Spleen (tissue), 13 donors: ENCODE measurements at places on chromosomes 1 and 21.

- DNase-seq, result peak; percentile 89
These were observed 884 bp downstream of the H3-3A start for GRCh38 chr1:226063224-226063976.

DNA sequence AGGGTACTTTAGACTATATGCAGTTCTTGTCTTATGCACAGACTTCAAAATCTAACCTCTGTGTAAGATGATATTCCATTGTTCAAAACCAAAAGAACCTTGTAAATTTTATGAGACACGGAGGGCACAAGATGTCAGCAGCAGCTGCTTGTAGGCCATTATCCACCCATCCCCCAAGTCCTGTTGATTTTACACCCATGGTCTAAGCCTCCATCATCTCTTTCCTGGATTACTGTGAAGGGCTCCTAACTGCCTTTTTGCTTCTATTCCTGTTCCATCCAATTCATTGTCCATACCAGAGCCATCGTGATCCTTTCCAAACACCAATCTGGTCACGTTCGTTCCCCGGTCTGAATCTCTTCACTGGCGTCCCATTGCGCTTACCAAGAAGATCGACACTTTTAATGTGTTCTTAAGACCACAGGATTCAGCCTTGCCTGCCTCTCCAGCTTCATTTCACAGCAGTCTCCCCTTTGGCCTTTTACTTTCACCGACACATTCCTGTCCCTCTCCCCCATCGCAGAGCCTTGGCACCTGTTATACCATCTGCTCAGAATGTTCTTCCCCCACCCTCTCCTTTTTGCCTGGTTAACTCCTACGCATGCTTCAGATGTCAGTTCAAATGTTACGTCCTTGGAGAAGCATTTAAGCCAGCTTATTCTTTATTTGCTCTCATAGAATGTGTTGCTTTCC lies 107.3 kb upstream of the POU3F1 start:
- DNase-seq, result no peak

- no peak for DNase-seq
These were observed 195.5 kb downstream of the LMO4 start for GRCh38 chr1:87524021-87524754.

DNA sequence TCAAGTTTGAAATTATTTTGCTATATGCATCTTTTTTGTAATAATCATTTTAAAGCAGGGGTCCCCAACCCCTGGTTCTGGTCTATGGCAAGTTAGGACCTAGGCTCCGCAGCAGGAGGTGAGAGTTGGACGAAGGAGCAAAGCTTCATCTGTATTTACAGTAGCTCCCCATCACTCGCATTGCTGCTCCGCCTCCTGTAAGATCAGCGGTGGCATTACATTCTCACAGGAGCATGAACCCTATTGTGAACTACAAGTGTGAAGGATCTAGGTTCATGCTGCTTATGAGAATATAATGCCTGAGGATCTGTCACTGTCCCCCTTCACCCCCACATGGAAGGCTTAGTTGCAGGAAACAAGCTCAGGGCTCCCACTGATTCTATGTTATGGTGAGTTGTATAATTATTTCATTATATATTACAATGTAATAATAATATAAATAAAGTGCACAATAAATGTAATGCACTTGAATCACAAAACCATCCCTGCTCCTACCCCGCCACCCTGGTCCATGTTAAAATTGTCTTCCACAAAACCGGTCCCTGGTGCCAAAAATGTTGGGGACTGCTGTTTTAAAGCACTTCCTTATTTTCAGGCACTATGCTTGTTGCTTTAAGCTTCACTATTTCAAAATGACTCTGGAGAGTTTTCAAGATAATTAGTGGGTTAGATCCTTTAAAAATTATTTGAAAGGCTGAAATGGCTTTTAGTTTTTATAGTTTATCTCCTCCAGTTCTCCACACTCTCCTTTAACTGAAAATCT lies 74.8 kb downstream of the PLA2G4A start:
- DNase-seq, result no peak
